ENCODE measurements at places on chromosomes 7 and 10.

DNA sequence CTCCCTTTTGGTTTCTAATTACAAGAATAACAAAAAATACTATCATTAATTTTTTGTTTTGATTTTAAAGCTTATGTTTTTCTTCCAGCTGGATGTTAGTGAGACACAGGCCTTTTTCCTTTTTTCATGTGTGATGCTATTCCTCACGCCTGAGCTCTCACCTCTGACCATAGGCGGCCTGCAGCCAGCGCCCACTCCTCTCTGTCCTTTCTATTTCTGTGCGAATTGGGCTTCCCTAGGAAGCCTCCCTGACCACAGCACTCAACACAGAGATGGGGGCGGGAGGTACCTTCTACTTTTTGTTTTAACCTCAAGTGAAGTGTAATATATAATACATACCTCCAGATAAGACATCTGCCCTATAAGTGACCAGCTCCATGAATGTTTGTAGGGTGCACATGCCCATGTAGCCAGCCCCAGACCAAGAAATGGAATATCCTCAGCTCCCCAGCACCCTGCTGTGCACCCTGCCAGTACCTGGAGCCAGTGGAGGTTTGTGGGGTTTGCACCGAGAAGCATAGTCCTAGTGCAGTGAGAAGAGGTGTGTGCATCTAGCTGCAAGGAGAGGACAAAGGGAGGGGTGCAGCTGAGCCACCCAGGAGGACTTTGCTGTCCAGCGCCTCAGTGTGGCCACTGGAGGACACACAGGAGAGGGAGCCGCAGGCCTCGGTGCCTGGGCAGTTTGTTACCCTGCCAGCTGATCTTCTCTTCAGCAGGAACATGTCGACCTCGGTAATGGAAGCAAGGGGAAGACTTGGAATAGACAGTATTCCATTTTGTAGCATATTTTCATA is 38.5 kb downstream of the BNIP3 start:
- no peak for DNase-seq

DNA sequence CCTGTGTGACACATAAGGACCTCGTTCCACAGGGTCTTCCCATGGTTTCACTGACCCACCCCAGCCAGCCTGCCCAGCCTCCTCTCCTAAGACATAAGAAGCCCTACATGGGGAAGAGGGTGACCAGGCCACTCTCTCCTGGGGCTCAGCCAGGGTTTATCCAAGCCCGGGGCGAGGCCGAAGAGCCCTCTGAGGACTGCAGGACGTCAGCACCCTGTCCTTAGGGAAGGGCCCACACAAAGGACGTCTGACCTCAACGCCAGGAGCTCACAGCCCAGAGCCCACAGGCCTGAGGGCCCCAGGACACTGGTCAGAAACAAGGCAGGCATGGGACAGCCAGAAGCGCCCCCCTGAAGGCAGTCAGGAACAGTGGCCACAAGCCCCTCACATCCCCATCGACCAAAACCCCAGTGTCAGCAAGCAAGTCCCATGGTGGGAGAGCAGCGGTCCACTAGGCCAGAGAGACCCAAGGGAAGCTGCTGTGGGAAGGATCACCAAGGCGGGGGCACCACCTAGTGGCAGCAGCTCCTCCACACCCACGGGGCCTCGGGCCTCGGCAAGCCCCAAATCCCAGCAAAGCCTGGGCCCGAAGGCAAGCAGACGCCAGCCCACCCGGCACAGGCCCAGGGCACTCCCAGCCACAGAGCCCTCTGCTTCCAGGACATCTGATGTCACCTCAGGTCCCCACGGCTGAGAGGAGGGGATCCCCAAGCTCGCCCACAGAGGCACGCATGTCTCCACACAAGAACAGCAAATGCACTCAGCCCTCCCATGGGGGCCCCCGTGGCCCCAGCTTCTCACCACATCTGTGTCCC is 23.4 kb downstream of the MAD1L1 start:
- DNase-seq, result peak; percentile 55

DNA sequence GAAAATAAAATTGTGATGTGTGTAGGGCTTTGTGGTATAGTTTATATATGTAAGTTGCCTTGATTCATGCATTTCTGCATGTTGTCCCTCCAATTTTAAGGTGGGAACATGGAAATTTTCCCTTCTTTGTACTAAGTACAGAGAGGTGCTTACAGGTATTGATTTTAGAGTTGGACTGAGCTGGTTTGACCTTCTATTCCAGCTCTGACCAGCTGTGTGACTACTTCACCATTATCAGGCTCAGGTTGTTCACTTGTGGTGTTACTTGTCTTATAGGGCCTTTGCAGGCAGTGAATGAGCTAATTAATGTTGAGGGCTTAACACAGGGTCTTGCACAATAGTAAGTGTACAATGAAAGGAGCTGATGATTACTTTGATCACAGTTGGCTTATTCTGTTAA is 16.3 kb downstream of the ZNF804B start:
- DNase-seq, result no peak

DNA sequence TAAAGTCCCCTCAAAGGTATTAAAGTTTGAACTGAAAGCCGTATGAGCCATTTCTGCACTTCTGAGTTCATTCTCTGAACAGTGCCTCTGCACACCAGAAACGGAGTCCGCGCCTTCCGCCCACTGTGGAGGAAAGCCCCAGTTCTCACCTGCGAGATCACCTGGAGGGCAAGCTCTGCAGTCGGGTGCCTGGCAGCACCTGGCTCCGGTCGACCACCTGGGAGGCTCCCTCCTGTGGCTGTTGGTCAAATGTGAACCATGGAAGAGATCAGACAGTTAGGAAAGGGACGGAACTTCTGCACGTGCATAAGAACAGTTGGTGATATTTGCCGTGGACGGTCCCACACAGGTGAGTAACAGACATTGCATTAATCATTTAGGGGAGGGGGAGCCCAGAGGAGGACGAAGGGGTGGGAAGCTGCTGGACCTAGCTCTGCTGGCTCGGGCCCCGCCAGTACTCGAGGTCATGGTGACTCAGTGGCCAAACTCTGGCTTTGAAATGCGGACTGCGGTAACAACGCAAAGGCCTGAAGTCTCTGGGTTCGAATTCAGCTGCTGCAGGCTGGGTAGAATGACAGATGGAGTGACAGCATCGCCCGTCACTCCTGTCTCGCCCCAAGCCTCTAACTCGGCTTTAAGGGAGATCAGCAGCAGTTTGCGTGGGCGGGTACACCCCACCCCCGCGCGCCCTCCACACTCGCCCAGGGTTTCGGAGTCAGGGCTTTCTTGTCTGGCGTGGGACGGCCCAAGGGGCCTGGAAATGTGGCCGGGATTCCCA is 1.7 kb upstream of the DPYSL4 start:
- DNase-seq, result no peak

DNA sequence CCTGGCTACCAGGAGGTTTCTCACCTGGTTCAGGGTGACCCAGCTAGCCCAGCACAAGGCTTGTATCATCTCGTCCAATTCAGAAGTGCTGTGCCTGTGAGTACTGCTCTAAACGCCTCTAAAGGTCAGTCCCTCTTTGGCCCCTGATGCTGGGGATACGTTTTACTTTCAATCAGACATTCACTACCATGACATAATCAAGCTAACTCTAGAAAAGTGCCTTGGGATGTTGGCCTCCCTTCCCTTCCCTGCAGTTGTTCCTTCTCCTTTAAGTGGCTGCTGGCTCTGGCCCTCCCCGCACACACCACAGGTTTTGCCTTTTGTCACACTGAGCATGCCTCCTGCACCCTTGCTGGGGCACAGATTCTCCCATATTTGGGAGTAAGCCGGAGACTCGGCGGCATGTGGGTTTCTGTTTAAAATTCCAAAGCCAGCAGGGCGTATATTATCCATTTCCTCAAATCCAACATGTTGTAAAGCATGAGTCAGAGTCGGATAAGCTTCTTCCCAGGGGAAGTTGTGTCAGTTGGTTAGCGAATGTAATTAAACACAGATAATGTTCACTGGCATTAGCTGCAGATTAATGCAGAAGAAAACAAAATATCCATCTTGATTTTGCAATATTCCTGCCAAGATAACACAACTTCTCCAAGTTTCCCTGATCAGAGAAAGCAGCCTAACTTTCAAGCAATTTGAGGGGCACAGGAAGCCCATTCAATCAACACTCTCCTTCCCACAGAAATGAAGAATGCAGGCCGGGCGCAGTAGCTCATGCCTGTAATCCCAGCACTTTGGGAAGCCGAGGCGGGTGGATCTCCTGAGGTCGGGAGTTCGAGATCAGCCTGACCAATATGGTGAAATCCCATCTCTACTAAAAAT is 31.8 kb upstream of the VCL start:
- peak; percentile 98 for DNase-seq

All from AG04450 (cell line).